A549 treated with Hydrocortisone at 1 μM for 4 hours (cell line): ENCODE measurements at places on chromosomes 5 and 9. TPM values are rescaled to one million over a fixed set of nuclear protein-coding genes. Genes with fewer than 3 reads are reported as not detected.

The EEIG1 gene
- 41.9 to 56.2 TPM (median 44.3 TPM) in 5 replicates for total RNA-seq

The FTMT gene
- not detected in 5 replicates for total RNA-seq

The DMRTA1 gene
- 0.53 to 0.68 TPM (median 0.60 TPM) in 5 replicates for total RNA-seq

The JAKMIP2 gene
- not detected in 5 replicates for total RNA-seq

The ZDHHC12 gene
- total RNA-seq: 66.7 to 93.4 TPM (median 90.6 TPM) in 5 replicates

The EDIL3 gene
- 0.13 to 0.50 TPM (median 0.26 TPM) in 5 replicates for total RNA-seq

The FOXD4L5 gene
- 0.03 TPM in 3 of 5 replicates, not detected in the others for total RNA-seq

The NTNG2 gene
- 0.83 to 2.2 TPM (median 1.4 TPM) in 5 replicates for total RNA-seq

The SPINK13 gene
- total RNA-seq: 0.18 to 0.30 TPM in 2 of 5 replicates, not detected in the others

The LCN15 gene
- 0.03 to 0.13 TPM in 2 of 5 replicates, not detected in the others for total RNA-seq

The BARX1 gene
- total RNA-seq: 7.9 to 12.8 TPM (median 11.4 TPM) in 5 replicates
